HS-5 (cell line): ENCODE measurements at places on chromosomes 7 and 10.
A peak's percentile ranks its signal among the peaks of the same experiment; 100 is the strongest.

GRCh38 chr7:88146616-88147015, 73.2 kb downstream of the SRI start:
- DNase-seq = no peak

GRCh38 chr10:42734536-42734935, 48.1 kb upstream of the BMS1 start:
- no peak for DNase-seq

DNA sequence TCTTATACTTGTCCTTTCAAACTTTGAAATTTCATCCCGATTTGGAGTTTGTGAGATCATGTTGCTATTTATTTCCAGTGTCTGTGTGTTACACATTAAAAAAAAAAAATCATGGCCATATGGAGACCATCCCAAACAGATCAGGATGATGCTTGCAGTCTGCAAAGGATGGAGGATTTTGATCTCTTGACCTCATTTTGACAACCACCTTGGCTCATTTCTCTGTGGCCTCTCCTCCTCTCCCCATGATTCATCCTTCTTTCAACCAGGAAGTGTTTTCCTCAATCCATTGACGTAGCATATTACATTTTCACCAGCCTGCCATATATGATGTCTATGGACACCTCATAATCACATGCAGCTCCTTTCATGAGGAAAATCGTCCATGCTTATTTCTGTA, 68.9 kb upstream of the INSYN2A start:
- DNase-seq = no peak

GRCh38 chr7:75579899-75580298, 87.8 kb downstream of the SPDYE5 start:
- no peak for DNase-seq

DNA sequence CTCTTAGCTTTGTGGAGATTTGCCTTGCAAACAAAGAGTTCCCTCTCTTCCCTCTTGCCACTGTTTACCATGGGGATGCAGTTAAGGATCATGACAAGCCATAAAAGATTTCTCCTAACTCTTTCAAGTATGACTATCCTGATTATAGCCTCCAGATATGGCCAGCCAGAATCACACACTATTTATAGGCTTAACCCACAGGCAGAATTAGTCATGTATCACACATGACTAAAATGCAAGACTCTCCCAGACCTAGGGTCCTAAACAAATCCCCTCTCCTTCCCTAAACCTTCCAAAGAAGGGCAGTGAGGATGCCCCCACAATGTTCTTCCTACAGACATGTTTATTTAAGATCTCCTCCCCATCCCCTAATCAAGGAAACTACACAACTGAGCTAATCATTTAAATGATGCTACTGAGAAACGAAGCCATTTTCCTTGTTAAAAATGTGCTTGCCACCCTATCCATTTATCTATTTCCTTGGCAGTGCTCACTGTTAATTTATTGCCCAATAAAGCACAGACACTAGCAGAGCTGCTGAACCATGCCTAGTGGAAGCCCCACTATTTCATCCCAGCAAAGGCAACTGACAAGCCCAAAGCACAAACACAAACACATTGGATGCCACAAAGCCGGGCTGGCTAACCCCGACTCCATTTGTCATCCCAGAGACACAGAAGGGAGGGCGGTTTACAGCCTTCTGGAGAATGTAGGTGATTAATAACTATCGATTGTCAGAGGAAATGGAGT, 363.4 kb downstream of the KCNMA1 start:
- DNase-seq = peak; percentile 30

GRCh38 chr10:32180390-32181280, 124.4 kb upstream of the KIF5B start:
- DNase-seq = no peak

- DNase-seq = no peak
These were observed 103.8 kb downstream of the NKX6-2 start for GRCh38 chr10:132681858-132682755.
